ENCODE measurements at places on chromosomes 7 and 10.

GRCh38 chr7:151891182-151891581, 14.3 kb upstream of the PRKAG2 start:
- DNase-seq = no peak

DNA sequence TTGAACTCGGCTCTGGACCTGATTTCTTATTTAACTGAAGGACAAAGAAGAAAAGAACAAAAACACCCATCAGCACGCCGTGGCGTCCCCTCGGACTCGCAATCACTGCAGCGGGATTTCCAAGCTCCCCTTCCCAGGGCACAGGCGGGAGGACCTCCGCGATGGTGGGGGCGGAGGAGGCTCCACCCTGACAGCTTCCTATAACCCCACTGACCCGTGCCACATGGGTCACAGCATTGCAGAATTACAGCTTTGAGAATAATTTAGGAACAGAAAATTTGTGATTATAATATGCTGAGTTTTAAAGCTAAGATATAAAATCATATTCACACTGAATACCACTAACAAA, 129.7 kb upstream of the SEC61G start:
- DNase-seq = no peak

- no peak for DNase-seq
These were observed 174.5 kb upstream of the AKR1E2 start for GRCh38 chr10:4651404-4652037.

- DNase-seq = no peak
These were observed 495.0 kb upstream of the MGMT start for GRCh38 chr10:128972036-128972405.

DNA sequence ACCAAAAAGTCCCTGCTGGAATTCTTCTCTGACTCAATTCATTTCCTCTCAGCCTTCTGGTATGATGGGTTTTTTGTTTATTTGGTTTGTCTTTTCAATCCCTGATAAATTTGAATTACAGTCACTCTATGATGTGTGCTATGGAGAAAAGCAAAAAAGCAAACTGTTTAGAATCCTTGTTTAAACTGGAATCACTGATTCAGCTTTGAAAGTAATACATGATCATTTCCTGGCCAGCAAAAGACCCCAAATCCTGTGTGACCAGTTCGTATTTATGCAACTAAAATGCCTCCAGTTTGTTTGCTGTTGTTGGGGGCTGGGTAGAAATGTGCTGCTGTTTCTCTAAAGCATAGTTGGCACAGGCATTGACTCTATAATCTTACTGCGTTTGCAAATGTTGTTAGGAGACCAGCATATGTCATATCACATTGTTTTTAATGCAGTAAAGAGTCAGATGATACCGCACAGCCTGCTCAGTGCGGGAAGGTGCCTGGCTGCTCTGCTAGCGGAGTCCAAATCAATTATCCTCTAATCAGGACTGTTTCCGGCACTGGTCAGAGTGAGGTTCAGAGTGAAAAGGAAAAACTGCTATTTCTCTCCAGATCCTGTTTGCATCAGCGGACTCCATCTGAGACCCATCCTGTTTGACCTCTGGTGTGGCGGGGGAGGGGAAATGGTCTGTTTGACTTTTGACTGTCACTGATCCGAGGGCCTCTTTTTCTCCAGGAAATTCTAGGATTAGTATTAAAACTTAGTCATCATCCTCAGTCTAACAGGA, 40.6 kb upstream of the ADD3 start:
- DNase-seq = no peak

All from HT-29 (cell line).